Psoas muscle (tissue), 8 donors: ENCODE measurements at places on chromosomes 6 and 20. TPM values are rescaled to one million over a fixed set of nuclear protein-coding genes. Genes with fewer than 3 reads are reported as not detected.

DNA sequence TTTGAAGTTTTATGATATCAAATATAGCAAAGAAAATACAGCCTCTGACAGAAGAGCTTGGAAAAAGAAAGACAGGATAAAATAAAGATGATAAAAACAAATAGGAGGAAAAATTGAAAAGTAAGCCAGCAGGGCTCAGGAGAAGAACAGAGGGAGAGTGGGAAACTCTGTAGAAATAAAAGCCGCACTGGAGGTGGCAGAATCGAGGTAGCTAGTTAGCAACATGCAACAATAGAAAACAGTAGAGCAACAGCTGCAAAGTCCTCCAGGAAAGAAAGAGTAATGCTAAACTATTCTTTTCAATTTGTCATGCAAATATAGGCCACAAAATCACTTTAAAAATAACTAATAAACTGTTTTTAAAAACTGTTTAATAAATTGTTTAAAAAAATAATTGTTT, 28.8 kb downstream of the HBS1L start:
- DNase-seq: no peak

- DNase-seq: no peak
These were observed 117.8 kb downstream of the ZDHHC14 start for GRCh38 chr6:157498817-157499216.

GRCh38 chr6:129206821-129207220, 323.9 kb downstream of the LAMA2 start:
- DNase-seq: no peak

CTCFL gene
- total RNA-seq: not detected

- DNase-seq: no peak
These were observed 730 bp downstream of the PARD6B start for GRCh38 chr20:50731930-50732690.

SRMS gene
- total RNA-seq: not detected

GRCh38 chr20:62921119-62921687, 5.1 kb downstream of the DIDO1 start:
- peak; percentile 73 for DNase-seq

- no peak for DNase-seq
These were observed 15.5 kb downstream of the GNAS-AS1 start for GRCh38 chr20:58835231-58835630.
